ENCODE measurements at places on chromosomes 5 and 9.

GRCh38 chr5:28391277-28391676 is 1352.9 kb upstream of the CDH9 start:
- no peak for DNase-seq

GRCh38 chr9:6631207-6631512 is 14.4 kb downstream of the GLDC start:
- no peak for DNase-seq

DNA sequence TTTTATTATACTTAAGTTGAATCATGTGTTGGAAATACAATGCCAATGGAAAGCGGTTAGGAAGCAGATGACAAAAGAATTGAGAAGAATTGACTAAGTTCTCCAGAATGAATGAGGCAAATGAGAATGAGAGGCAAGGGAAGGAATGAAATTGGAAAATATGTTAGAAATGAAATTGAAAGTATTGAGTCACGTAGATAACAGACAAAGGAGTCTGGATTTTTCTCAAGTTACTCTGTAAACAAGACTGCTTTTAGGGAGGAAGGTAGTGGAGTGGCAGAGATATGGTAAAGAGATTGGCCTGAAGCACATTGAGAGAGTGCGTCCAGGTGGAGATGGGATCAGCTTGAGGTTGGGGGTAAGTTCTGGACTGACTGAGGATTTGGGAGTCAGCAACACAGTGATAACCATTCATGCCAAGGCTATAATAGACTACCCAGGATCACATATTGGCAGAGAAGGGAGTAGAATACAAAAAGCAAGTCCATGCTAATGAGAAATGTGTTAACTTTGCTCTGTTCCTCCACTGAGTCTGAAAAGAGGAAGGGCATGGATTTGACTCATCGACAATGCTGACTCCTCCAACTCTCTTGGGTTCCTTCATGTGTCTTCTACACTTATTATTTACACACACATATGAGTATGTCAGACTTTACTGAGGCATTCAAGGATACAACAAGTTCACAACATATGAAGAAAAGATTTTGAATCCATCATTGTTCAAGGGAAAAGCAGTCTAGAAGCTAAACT is 814.2 kb upstream of the ZNF608 start:
- DNase-seq: no peak

- no peak for DNase-seq
Observed at GRCh38 chr9:133327834-133328484, 8.0 kb downstream of the SURF6 start.

- DNase-seq: no peak
Observed at GRCh38 chr9:77747163-77747562, 99.0 kb upstream of the GNA14 start.

DNA sequence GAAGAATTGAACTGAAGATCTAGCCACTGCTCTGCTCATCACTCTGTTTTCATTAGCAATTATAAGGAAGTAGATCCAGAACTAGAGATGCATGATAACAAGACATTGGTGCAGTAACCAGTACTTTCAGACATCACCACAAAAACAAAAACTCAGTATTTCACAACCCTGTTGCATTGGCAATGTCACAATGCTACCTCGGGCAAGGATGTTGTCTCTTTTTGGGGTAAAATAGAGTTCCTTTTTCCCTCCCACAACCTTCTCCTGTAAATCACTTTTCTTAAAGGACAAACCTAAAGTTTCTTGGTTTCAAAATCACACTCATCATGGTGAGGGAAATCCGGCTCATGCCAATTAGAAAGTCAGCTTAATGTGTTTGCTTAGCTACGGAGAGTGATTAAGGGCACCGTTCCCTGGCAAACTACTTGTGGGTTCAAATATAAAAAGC is 420.1 kb upstream of the MEF2C start:
- peak; percentile 75 for DNase-seq

- DNase-seq: no peak
Observed at GRCh38 chr9:23041466-23041865, 594.8 kb downstream of the DMRTA1 start.

DNA sequence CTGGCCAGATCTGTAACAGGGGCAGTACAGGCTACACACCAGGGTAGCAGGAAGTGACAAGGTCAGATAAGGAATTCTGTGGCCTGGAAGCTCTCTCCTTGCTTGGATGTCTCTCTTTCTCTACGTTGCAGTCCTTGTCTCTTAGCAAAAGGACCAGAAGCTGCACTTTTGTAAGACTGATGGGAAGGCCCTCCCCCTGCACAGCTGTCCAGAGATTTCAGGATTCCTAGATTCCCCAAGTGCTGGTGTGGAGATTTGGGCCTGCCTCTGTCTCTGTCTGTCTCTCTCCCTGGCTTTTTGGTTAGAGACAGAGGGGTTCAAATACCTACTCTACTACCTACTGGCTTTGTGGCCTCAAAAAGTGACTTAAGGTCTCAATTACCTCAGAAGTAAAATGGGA is 10.0 kb upstream of the CNTFR start:
- no peak for DNase-seq

DNA sequence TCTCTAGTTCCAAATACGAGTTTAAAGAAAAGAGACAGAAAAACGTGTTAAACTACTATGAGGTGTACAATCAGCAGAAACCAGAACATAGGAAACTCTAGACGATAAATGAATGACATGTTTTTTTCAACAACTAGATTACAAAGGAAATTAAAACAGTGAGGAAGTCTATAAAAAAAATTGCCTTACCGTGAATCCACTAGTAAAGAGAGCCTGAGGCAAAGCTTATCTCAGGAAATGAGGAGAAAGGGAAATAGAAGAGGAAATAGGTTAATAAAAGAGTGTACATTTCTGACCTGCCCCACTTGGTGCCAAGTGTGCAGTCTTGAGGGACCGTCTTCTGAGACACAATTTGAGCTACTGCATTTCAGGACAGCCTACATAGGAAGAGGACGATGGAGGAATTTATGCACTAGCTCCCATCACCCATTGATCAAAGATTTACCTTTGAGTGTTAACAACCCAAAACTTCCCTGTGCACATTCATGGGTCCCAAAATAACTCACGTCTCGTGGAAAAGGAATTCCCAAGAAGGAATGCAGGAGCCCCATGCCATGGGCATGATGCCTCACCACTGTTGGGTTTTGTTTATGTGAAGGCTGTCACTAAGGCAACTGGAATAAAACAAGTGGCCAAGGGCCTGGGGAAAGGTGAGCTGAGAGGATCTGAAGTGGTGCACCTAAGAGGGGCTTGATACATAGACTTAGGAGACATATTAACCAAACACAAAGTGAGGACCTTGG is 53.6 kb upstream of the SLC1A3 start:
- no peak for DNase-seq

- no peak for DNase-seq
Observed at GRCh38 chr9:73039271-73040263, 86.7 kb upstream of the ALDH1A1 start.

DNA sequence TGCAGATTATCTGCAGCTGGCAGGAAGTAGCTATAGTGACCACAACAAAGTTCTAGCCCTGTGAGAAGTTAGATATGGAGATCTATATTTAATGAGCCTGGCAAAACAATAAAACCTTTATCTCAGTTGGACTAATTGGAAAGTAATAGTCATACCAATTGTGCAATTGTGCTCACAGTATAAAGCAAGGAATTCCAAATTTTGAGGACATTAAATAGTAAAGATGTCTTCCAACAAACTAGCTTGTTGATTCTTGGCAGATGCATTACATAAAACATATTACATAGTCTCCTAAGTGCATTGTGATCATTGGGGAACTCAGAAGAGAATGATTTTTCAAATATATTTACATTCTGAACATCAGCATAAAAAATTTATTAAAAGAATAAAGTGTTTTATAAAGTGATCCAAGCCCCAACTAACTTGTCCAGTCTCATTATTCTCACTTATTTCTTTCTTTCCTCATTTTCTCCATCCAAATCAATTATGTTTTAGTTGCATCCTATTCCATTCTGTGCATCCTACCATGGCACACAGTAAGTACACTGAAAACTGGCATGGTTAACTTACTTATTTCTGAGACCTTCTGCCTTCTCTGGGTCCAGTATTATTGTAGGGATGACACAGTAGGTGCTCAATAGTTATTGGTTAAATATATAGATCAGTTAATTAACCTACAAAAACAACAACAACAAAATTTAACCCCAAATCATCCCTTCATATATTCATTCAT is 977.2 kb upstream of the NUDT12 start:
- no peak for DNase-seq

- no peak for DNase-seq
Observed at GRCh38 chr5:123120197-123120596, 31.2 kb downstream of the PRDM6 start.

DNA sequence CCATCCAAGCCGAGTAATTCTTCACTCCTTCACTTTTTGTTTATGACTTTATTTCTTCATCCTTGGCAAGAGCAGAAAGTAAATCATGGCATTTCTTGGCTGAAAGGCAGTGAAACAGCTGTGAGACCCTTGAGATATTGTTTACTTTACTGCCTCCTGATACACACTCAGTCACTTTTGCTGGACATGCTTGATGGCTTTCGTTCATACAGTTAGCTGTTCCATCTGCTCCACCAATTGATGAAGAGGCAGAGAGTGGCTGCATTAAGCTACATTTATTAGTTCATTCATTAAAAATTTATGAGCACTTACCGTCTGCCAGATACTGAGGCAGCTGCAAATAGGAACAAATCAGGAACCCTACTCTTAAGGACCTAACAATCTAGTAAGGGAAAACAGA is 184.4 kb upstream of the OR13F1 start:
- no peak for DNase-seq

DNA sequence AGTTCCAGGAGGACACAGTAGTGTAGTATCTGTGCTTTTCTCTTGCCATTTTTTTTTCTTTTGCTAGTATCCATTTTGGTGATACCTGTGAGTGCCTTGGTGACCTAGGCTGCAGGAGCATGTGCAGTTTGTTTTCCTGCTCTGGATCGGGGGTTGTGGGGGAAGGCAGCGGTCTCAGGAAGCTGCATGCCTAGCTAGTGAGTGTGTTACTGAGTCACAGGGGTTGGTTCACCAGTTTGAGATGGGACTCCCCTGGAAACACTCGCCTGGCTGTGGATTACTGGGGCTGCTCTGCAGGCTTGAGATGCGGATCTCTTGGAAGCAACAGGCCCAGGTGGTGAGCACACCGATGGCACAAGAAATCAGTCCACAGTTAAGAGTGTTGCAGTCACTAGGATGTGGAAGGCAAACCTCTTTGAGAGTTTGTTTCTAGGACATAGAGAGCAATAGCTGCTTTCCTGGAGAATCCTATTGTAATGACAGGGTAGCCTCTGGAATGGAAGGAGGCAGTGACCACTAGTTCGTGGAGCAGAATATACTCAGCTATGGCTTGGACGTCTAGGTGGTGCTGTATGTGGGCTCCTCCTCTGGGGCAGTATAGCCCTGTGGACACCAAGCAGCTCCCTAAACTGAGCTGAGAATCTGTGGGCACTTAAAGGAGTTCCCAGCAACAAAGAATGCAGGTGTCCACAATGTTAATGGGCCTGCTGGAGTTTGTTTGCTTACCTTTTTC is 20.0 kb upstream of the SPATA31E1 start:
- DNase-seq: no peak

- DNase-seq: no peak
Observed at GRCh38 chr5:113846941-113847340, 333.4 kb downstream of the YTHDC2 start.

- DNase-seq: no peak
Observed at GRCh38 chr9:134317790-134318414, 8.4 kb upstream of the RXRA start.

DNA sequence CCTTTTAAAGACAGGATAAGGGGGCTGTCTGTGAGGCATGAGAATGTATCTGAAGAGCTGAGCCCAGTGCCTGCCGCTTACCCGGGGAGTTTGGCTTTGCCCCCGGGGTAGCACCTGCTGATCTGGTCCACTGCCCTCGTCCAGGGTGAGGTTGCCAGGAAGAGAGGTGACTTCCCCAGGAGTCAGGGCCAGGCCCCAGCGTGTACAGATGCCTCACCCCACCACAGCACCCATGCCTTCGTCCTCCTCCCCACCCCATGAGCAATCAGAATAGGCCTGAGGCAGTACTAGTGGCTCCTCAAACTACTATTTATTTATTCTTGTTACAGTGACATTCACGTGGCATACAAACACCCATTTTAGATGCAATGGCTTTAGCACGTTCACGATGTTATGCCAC is 15.7 kb upstream of the AIF1L start:
- no peak for DNase-seq

DNA sequence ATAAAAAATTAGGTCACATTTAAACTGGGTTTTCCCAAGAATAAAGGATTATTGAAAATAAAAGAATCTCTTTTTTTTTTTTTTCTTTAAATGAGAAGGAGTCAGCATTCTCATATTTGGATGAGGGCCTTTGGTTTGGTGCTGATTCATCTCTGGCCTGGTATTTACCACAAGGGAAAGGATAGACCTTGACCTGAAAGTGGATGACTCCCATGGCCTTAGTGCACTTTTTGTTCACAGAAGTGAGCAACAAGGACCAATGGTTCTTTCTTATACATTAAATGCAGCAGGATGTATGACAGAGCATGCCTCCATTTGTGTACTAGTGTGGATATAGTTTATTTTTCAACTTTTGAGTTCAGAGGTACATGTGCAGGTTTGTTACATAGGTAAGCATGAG is 6.9 kb downstream of the YTHDC2 start:
- DNase-seq: no peak

GRCh38 chr5:87300176-87300575 is 32.5 kb downstream of the RASA1 start:
- DNase-seq: no peak

GRCh38 chr9:27353474-27354229 is 56.7 kb upstream of the EQTN start:
- DNase-seq: no peak

DNA sequence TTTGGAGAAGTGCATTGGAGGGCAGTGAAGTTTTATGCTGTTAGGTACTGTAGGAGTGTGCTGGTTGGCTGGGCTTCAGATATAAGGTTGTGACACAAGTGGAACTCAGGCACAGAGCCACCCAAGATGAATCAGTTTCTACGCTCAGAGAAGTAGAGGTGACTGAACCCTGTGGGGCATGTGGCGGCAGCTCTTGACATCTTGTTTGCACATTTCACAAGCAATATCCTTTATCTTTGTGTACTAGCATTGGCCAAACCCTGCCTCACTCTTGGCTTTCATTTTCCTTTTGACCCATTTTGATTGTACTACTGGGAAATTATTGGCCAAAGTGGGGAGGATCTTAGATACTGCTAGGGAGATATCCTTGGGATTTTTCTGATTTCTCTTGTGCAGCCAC is 110.0 kb downstream of the PSAT1 start:
- DNase-seq: no peak

DNA sequence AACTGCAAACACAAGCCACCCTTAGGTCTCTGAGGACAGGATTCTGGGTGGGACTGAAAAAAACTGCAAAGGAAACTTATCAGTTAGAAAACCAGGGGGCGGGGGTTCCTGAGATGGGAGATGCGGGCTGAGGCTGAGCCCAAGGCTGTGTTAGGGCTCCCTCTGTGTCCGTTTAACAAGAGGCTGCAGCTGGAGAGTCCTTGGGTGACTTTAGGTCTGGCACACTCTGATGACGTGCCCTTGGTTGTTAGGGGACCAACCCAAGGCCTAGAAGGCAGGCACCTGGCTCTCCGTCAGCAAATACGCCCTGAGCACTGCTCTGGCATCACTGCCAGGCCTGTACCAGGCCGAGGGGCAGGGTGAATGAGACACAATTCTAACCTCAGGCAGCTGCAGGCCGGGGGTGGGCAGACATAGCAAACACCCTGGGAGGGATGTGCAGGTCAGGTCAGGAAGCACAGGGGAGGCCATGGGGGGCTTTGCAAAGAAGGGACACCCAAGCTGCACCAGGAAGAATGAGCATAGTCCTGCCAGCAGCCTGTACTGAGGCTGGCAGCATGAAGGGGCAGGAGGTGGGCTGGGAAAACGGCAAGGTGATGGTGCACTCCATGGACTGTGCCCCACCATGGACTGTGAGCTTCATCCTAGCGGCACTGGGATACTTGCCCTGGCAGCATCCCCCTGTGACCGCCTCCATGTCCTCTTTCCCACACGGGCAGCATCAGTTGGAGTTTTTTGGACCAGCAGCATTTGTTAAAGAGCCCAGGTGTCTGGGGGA is 137.9 kb downstream of the GABBR2 start:
- DNase-seq: no peak

All from suppressor macrophage treated with lipopolysaccharide for 1 hour (primary cell).